KBM-7 (cell line): ENCODE measurements at places on chromosomes 2 and 18.
A peak's percentile ranks its signal among the peaks of the same experiment; 100 is the strongest.

- DNase-seq = no peak
These were observed 3.2 kb upstream of the VAPA start for GRCh38 chr18:9910661-9911060.

GRCh38 chr18:63210521-63210920 is 109.0 kb downstream of the BCL2 start:
- DNase-seq = no peak

GRCh38 chr2:170737821-170738220 is 22.7 kb downstream of the SP5 start:
- DNase-seq = no peak

GRCh38 chr2:26245810-26246209 is 1.1 kb downstream of the HADHB start:
- peak; percentile 21 for DNase-seq

- no peak for DNase-seq
These were observed 18.3 kb upstream of the SP3 start for GRCh38 chr2:173983391-173983871.

GRCh38 chr2:52934323-52934898 is 833.2 kb upstream of the CHAC2 start:
- DNase-seq = no peak

- no peak for DNase-seq
These were observed 68.1 kb upstream of the STK39 start for GRCh38 chr2:168315331-168316072.

GRCh38 chr2:230541934-230542380 is 126.0 kb downstream of the SP100 start:
- DNase-seq = peak; percentile 49

- no peak for DNase-seq
These were observed 19.3 kb upstream of the SERPINB13 start for GRCh38 chr18:63567825-63568224.

- no peak for DNase-seq
These were observed 395.7 kb upstream of the SALL3 start for GRCh38 chr18:78583739-78584458.

DNA sequence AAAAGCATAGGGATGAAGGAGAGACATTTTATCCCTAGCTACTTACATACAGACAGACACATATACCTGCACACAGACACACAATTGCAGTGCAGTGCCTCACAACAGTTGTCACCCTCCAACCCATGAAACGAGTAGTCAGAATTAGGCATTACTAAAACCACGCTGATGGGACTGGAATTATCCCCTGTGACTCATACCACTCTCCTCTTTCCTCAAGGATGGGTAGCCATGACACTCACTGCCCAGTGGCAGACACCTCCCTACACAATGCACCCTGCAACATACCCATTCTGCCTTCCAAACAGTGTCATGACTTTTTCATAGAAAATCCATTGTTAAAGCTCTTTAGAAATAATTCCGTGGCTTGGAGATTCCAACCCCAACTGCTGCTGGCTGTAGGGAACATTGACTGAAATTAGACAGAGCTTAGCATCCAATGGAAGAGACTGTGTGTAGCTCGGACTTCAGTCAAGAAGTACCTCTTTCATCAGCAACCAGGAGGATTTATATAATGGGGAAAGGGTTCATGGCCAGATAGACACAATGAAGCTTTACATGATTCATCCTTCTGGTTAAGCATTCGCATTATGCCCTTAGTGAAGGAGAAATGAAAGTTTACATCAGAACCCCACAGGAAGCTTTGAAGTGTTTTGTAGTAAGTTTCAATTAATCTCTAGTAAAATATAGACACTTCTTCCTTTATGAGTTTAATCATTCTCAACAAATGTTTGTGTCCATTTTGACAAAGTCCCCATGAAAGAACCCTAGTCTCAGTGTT is 155.2 kb downstream of the FBXO15 start:
- no peak for DNase-seq

- DNase-seq = no peak
These were observed 15.4 kb upstream of the STAT4 start for GRCh38 chr2:191166111-191166755.

- no peak for DNase-seq
These were observed 48.4 kb upstream of the APCDD1 start for GRCh38 chr18:10405816-10406663.

DNA sequence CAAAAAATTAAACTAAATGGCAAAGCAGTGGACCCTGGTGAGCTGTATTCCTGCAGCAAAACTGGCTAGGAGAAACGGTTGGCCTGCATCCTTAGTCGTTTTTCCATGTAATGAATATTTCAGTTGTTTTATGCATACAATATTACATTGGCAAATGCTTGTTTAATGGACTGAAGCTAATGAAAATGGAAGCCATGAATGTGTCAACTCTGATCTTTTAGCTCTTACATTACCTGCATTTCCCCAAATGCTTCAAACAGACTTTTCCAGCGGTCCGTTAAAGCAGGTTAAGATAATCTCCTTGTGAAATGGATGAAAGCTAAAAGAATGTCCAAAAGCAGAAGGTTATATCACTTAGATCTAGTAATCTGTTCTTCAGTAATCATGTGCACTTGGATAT is 686.3 kb upstream of the SETBP1 start:
- no peak for DNase-seq

- no peak for DNase-seq
These were observed 57.5 kb downstream of the KDM3A start for GRCh38 chr2:86498468-86499260.

GRCh38 chr2:88857951-88858411 is 166.5 kb downstream of the RPIA start:
- DNase-seq = peak; percentile 34

GRCh38 chr18:51017140-51017879 is 12.7 kb upstream of the SMAD4 start:
- DNase-seq = no peak
